ENCODE measurements at places on chromosomes 16 and 17. TPM values are rescaled to one million over a fixed set of nuclear protein-coding genes. Genes with fewer than 3 reads are reported as not detected.

The EVPLL gene
- polyA plus RNA-seq = not detected

The CRYBA1 gene
- not detected for polyA plus RNA-seq

The GAST gene
- not detected for polyA plus RNA-seq

The LRRC37A gene
- 3.0 TPM for polyA plus RNA-seq

The FOXL1 gene
- polyA plus RNA-seq = 0.24 TPM

The CDYL2 gene
- polyA plus RNA-seq = 2.5 TPM

The EDC4 gene
- polyA plus RNA-seq = 107 TPM

The FOXC2 gene
- polyA plus RNA-seq = 0.57 TPM

DNA sequence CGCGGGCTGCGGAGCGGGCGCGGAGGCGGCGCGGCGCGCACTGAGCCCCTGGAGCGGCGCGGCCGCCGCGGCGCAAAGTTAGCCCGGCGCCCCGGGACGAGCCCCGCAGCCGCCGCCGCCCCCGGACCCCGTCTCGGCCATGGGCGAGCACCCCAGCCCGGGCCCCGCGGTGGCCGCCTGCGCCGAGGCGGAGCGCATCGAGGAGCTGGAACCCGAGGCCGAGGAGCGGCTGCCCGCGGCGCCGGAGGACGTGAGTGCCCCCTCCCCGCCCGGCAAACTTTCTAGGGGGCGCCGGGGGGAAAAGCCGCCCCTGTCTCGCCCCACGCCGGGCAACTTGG, 388 bp downstream of the RHBDL3 start:
- no peak for DNase-seq

DNA sequence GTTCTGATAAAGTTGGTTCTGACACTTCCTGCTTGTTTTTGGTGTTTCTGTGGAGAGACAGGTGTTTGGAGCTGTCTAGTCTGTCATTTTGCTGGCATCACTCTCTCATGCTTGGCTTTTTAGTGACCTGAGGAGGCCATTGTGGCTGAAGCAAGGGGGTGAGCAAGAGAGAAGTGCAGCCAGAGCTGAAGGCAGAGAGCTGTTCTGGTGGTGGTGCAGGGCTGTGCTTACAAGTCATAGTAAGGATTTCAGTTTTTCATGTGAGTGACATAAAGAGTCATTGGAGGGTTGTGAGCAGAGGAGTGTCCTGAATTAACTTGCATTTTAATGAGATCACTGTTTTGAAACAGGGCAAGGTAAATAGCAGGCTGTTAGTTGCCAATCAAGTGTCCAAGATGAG, 97.5 kb downstream of the CHD9 start:
- DNase-seq = no peak

- DNase-seq = no peak
These were observed 30.9 kb upstream of the HLF start for GRCh38 chr17:55233840-55234239.

DNA sequence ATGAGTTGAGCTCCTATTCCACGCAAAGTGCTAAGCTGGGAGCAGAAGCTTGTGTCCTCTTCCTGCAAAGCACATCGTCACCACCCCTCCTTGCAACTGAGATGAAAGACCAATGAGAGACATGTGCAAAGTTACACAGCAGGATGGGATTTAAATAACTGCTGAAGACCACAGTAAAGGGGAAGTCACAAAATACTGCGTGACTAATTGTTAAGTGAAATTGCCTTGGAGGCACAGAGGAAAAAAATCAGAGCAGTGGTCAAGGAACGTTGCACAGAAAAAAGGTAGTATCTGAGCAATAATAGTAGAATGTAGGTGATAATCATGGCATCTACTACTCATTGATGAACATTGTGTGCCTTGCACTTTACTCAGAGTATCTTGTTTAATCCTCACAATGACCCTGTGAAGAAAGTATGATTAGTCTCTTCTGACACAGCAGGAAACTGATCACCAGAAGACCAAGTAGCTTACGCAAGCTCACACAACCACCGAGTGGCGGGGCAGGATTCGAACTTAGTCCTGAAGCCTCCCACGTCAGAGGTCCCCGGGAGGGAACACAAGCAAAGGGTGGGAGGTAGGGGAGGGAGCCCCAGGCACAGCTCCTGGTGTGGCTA, 15.4 kb upstream of the MYO18A start:
- DNase-seq = no peak

DNA sequence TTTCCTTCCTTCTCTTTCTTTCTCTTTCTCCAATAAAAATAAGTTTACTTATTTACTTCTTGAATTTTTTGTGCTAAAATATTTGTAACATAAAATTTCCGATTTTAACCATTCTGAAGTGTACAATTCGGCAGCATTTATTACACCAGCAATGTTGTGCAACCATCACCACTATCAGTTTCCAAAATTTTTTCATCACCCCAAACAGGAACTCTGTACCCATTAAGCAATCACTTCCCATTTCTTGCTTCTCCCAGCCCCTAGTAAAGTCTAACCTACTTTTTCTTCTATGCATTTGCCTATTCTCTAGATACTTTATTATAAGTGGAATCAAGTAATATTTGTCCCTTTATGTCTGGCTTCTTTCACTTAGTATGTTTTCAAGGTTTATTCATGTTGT, 2.5 kb upstream of the HP start:
- no peak for DNase-seq

GRCh38 chr17:16980061-16980460, 8.1 kb upstream of the TNFRSF13B start:
- DNase-seq = no peak

DNA sequence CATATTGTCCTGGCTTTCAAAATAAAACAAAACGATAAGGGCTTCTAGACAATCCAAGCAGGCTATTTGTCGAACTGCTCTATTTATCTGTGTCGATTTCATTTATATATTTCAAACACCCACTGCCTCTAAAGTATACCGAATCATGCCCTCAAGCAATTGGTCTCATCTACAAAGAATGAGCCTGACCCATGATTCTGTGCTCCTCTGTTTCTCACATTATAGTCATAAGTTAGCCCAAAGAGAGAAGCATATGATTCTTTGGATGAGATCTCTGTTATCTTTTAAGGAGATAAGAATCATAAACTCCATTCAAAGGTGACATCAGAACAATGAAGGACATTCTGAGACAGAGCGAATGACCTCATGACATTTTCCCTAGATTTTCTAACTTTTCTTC, 191.1 kb downstream of the MAP2K6 start:
- no peak for DNase-seq

DNA sequence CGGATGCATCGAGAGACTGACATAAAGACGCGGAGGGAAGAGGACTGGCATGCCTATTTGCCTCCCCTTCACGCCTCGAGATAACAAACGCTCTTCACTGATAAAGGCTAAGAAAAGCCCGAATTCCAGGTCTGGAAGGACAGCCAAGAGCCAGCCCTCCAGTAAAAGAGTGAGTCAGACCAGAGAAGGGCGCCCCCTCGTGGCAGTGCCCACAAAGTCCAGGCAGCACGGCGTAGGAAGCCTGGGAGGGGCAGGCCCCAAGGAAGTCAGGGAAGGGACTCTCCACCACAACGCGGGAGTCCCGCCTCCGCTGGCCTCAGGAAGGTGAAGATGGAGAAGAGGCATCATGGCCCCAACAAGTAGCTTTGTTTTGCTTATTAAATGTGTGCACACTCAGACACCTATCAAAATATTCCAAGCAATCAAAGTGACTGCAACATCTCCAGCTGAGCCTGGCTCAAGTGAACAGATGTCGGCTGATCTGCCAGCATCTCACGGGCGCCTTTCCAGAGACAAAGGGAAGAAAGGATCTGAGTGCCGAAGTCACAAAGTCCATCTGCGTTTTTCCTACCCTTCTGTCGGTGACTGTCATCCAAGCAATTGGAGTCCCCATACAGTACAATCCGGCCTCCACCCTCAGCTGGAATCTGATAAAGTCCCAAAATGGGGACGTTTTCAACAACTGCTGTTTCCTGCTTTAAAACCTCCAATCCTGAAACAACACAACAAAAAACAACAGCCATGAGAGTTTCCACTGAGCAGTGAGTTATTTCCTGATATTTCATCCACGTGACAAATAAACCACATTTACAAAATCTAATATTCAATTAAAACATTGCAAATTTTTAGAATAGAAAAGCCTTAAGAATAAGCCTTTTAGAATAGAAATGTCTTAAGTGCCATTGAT, 20.4 kb upstream of the SLC38A8 start:
- no peak for DNase-seq

DNA sequence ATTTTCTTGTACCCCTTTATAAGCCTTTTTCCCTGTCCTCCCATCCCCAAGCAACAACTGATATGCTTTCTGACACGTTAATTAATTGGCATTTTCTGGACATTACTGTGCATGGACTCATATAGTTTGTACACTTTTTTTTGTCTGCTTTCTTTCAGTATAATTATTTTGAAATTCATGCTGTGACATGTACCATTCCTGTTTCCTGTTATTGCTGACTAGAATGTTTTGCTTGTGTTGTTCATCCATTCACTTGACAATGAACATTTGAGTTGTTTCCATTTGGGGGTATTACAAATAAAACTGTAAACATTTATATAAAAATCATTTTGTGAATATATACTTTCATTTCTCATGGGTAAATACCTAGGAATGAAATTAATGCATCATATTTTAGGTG, 50.6 kb downstream of the RBBP6 start:
- no peak for DNase-seq

- peak; percentile 16 for DNase-seq
These were observed 57.3 kb upstream of the CCL1 start for GRCh38 chr17:34420254-34420766.

- DNase-seq = no peak
These were observed 160.6 kb downstream of the CYB561 start for GRCh38 chr17:63285551-63285950.

DNA sequence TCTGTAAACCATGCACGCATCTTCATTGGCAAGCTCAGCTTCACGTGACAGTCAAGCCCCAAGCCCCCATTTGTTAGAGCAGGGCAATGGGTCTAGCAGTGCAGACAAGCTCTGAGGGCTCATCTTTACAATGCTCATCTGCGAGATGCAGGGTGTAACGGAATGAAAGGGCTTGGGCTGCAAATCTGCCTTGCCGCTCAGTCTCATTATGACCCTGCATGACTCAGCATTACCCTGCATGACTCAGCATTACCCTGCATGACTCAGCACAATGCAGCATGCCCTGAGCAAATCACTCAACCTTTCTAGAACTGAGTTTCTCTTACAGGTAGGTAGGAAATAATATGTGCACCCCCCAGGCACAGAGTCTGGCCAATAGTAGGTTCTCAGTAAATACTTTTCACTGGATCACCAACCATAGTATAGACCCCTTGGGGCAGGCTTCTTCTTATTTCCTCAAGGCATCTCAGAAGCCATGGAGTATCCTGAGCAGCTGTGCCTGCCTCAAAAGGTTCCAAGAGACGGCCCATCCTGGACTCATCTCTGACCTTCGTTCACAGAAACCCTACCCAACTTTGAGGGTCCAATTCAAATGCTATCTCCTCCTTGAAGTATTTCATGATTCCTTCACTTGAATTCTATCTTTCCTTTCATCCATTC, 391.3 kb upstream of the CDH5 start:
- DNase-seq = no peak

DNA sequence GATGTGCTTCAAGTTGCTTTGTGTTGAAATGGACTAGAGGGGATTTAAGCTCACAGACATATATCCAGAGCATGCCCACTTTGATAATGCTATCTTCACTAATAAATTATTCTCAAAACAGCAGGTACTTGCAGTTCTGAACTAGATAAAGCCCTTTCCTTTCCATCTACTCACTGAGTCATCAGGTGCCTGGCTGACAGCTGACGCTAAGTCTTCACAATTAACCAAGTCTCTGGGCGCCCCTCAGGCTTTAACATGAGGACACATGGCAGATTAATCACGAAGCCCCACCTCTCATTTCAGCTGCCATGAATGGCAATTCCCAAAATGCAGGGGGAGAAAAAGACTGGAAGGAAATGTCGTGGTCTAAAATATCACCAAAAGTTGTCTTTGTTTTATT, 29.5 kb upstream of the CRISPLD2 start:
- DNase-seq = no peak

DNA sequence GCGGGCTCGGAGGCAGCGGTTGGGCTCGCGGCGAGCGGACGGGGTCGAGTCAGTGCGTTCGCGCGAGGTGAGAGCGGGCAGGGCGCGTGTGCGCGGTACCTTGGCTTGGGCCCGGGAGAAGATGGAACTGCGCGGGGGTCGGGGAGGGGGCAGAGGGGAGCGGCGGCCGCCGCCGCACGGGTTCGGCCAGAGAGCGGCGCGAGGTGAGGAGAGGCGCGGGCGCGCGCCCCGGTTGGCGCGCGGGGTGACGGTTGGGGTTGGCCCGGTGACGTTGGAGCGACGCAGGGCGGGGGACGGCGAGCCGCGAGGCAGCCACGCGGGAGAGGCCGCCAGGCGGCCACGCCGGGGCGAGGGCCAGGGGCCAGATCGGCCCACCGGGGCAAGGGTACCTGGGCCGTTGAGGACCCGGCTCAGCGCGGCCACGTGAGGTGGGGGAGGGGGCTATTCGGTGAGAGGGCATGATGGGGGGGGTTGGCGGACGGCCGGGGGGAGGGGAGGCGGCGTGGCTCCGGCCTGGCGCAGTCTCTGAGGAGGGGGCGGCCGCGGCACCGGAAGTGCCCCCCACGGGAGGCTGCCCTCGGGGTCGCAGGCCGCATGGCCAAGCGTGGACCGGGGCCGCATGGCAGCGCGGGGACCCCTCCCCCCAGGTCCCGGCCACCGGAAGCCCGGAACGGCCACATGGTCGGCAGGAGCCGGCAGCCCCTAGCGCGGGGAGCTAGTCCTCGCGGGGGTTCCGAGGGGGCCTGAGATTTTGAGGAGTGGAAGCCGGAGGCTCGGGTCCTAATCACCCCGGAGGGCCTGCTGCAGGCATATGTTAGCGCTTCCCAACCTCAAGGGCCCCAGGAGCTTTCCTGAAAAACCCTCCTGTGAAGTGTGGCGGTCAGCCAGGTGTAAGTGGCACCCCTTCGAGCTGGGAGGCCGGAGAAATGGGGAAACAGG, 527 bp downstream of the EIF5A start:
- no peak for DNase-seq

GRCh38 chr16:1293921-1294656, 15.3 kb upstream of the UBE2I start:
- no peak for DNase-seq

GRCh38 chr16:72858665-72859493, 189.0 kb downstream of the ZFHX3 start:
- DNase-seq = no peak

- no peak for DNase-seq
These were observed 75.8 kb downstream of the ADAMTS18 start for GRCh38 chr16:77359065-77359502.

DNA sequence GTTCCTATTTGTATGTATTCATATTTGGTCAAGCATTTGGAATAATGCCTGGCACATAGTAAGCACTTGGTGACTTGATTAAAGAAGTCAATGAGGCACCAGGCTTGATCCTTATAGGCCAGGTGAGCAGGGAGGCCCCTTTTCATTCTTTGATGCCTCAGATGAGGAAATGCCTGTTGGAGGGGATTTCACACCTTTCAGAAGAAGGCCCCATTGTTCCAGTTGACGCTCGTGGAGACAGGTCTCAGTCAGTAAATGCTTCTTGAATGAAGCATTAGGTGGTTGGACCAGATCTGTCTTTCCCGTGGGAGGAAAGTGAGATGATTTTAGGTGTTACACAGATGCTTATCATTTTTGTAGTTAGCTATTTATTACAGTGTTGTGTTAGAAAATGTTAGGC, 13.0 kb downstream of the LCMT1 start:
- DNase-seq = no peak

GRCh38 chr16:29821643-29822115, 1.4 kb downstream of the MVP start:
- no peak for DNase-seq
